RWPE1 (cell line): ENCODE measurements at places on chromosomes 5 and 9.

GRCh38 chr5:133433641-133434040, 178.7 kb downstream of the FSTL4 start:
- no peak for DNase-seq

DNA sequence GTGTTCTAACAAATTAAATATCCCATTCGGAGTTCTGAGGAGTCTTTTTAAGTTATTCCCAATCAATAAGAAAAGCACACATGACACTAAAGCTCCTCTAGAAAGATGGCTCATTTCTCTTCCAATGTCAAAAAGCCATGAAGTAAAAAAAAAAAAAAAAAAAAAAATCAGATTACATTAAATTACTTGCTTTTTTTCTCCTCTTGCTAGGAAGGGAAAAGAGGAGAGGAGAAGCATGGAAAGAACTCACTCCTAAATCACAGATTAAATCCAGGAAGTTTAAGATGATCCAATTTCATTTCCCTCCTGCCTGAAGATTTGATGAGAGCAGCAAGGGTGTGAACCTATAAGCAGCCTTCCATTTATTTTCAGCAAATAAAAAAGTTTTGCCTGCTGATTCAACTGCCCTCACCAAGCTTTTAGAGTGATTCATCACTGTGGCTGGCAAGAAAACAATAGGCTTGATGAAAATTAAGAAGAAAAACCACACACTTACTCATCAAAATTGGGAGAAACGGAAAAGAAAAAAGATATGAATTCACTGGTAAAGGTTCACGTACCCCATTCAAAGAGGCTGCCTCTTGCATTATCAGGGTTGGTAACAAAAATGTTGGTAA, 19.7 kb downstream of the MYO10 start:
- peak; percentile 87 for DNase-seq

DNA sequence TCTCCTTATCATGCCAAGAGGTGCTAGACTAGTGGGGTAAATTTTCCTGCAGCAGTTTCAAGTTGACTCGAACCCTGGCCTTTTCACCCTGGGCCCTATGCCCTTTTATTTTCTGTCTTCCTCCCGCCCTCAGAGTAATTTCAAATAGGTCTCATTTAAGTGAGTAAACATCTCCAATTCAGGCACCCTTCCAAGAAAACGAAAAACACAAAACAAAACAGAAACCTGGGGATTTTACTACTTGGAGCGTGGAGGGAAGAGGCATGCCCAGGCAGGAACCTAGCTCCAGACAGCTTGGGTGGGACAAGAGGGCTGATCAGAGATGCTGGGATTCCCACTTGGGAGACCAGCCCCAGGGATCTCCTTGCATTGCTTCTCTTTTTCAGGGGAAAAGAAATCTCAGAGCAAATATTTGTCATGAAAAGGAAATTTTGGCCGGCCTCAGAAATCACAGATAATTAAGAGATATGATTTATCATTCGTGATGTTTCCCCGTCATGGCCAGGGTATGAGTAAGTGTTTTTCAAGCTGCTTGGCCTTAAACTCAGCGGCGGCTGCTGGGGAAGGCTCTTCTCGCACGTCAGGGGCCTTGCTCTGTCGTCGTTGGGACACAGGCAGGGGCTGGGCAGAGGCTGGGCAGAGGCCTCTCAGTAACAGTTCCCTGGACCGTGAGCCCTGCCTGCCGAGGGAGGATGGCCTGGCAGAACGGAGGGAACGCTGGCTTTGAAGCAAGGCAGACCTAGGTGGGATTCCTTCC, 248.6 kb upstream of the KLF4 start:
- peak; percentile 86 for DNase-seq

GRCh38 chr9:11149065-11149464, 536.3 kb upstream of the PTPRD start:
- DNase-seq, result no peak

GRCh38 chr5:156137071-156137869, 189.7 kb upstream of the SGCD start:
- DNase-seq, result no peak

DNA sequence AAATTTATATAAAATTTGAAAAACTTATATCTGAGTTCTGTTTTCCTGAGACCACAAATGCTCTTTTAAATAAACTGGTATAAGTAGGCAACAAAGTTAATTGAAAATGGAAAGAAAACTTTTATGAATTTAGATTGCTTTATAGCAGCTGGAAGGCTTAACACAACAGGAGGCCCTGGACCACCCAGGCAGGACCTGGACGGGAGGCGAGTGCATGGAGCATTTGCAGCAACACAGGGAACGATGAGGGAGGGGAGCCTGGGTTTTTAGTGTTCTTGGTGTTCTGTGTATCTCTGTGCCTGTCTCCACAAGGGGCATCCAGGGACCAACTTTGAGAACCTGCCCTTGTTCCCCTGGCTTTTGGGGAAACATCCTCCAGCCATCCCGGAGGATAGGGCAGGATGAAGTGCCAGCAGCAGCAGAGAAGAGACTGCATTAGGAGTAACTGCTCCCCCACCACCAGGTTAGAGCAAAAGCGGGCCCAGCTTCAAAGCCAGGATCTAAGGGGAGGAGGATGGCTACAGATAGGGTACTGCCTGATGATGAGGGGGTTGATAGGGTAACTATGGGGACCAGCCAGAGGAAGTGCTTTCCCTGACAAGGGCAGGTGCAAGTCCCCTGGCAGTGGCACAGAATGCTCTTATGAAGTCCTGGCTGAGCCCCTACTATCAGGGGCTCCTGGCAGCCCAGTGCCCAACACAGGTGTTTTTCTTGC, 6.7 kb upstream of the SPATA31E1 start:
- DNase-seq, result no peak

GRCh38 chr9:71896761-71897160, 14.2 kb downstream of the ABHD17B start:
- no peak for DNase-seq

GRCh38 chr5:14925326-14925725, 53.7 kb upstream of the ANKH start:
- DNase-seq, result no peak

GRCh38 chr9:7333719-7334118, 465.9 kb downstream of the DMAC1 start:
- DNase-seq, result no peak

- no peak for DNase-seq
These were observed 120.2 kb downstream of the ICE1 start for GRCh38 chr5:5542654-5543053.

GRCh38 chr9:109117856-109118807, 1.6 kb downstream of the TMEM245 start:
- DNase-seq, result peak; percentile 96

DNA sequence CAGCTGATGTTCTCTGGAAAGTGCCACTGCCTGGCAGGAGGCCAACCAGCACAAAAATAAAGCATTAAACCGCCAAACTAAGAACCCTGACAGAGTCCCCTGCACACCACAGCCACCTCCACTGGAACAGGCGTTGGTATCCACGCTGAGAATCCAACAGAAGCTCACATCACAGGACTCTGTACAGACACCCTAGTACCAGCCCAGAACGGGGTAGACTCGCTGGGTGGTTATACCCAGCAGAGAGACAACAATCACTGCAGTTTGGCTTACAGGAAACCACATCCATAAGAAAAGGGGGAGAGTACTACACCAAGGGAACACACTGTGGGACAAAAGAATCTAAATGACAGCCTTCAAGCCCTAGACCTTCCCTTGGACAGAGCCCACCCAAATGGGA, 15.0 kb upstream of the POU5F2 start:
- no peak for DNase-seq

DNA sequence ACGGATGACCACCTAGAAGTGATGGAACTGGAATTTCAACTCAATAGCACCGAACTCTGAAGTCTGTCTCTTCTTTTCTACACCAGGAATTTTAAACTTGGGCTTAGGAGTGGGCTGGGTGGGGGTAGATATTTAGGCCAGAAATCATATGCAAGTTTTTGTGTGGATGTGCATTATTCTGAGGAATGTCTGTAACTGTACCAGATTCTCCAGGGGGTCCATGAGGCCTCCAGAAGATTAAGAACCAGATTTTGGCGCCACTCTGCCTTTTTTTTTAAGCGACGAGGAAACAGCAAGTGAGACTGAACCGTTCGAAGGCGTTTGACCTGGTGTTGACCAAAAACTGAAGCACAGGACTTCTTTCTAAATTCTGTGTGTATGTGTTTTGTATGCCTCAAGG, 88.8 kb upstream of the TTC23L start:
- no peak for DNase-seq
